ENCODE measurements at places on chromosomes 4 and X. TPM values are rescaled to one million over a fixed set of nuclear protein-coding genes. Genes with fewer than 3 reads are reported as not detected.

Gene COX7B2
- total RNA-seq = not detected

Gene ASB9
- total RNA-seq = 1.2 TPM

Gene COL4A6
- total RNA-seq = 3.2 TPM

Gene WAS
- 0.69 TPM for total RNA-seq

Gene SPANXA1
- not detected for total RNA-seq

Gene MAMLD1
- 4.2 TPM for total RNA-seq

Gene FAM149A
- 36.4 TPM for total RNA-seq

Gene TLR6
- 4.6 TPM for total RNA-seq

Gene DCLK2
- 192 TPM for total RNA-seq

Gene NLRP2B
- not detected for total RNA-seq

Gene FAM9C
- total RNA-seq = under 0.01 TPM

Gene TLR1
- total RNA-seq = 8.3 TPM

Gene EFHC2
- total RNA-seq = 8.1 TPM
